ENCODE measurements at places on chromosomes 6 and 20.

DNA sequence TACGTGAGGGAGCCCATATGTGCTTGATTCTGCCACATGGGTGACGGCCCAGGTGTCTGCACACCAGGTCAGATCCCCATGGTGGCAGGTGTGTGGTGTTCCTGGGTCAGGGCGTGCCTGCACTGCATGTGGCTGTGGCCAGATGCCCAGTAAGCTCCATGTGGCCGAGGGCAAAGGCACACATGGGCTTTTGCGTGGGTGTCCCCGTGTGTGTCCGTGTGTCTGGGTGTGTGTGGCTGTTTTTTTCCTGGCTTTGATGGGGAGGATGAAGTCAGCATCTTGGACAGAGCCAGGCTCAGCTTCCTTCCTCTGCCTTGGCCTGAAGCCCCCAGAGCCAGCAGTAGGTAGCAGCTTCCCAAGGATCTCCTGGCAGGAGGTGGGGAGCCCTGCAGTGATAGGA, 1.5 kb upstream of the TNXB start:
- DNase-seq, result no peak

GRCh38 chr6:133358574-133359150, 117.5 kb downstream of the EYA4 start:
- no peak for DNase-seq

- no peak for DNase-seq
These were observed 172.2 kb downstream of the ARID1B start for GRCh38 chr6:156949376-156949775.

DNA sequence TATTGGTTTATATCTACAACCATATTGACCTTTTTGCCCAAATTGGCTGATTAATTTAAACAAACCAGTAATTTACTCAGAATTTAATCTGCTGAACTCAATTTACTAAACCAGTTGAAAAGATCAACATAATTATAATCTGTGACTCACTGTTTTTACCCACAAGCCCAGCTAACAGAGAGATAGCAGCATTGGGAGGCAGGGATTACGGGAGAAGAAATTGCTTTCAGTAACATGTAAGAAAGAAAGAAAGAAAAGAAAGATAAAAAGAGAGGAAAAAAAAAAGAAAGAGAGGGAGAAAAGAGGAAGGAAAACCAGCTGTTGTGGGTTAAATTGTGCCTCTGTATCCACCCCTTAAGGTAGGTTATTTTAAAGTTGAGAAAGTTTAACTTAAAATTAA, 13.3 kb upstream of the RHAG start:
- DNase-seq, result no peak

GRCh38 chr6:13425943-13426931, 61.2 kb downstream of the GFOD1 start:
- DNase-seq, result no peak

- no peak for DNase-seq
These were observed 14.1 kb upstream of the HCK start for GRCh38 chr20:32037929-32038328.

DNA sequence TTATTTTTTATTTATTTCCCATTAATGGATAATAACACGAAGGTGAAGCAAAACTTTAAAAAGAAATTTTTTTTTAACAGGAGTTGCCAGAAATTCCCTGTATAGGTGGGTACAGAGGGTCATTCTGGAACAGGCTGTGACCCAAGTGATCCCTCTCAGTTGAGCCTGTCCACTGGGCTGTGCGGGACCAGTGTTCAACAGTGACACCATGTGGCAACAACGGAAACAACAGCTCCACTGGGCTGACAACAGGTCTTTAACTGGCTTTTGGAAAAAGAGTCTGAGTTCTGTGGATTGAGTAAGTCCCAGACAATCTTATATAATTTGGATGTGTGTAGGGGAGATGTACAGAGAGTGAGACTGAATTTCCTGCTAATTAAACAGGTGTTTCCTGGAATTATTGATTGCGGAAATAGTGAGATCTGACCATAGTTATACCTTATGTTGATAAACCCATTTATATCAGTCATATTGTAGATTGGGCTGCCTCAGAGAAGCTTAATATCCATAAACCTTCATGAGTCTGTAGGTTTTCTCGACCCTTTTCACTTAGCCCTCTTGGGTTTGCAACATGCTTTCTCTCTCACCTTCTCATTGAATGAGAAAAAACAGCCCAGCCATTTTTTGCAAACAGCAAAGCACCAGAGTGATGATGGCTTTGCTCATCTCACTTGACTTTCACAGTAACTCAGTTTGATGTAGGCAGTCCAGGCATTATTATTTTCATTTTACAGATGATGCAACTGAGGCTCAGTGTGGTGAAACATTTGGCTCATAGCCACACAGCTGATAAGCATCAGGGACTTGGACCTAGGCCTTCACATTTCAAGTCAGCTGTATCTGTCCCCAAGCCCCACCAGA, 17.5 kb downstream of the KIAA1755 start:
- DNase-seq, result no peak

DNA sequence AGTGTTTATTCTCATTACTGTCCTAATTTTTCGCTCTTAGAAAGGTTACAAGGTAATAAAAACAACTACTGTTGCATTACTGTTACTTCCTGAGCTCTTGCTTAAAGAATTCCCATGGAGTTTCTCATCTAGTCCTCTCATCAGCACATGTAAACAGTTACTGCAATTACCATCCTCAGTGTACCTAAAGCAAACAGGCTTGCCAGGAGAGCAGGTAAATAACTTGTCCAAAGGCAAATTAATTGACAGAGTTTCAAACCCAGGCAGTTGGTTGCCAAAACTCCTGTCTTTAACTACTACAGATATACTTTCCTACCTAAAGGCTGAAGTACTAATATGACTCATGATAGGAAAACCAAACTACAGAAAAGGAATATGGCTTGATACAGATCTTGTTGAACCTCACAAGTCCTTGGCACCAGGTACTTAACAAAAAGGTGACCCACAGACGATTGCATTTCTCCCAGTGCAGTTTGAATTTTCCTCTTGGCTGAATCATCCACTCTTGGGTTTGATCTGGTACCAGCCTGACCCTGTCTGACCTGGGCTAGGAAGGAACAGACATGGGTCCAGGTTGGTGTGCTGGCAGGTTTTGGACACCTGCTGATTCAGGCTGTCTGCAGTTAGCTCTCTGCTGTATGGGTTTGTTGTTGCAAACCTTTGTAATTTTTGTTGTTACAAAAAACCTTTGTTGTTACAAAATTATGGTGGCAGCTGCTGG, 153.0 kb downstream of the CFAP61 start:
- DNase-seq, result no peak

DNA sequence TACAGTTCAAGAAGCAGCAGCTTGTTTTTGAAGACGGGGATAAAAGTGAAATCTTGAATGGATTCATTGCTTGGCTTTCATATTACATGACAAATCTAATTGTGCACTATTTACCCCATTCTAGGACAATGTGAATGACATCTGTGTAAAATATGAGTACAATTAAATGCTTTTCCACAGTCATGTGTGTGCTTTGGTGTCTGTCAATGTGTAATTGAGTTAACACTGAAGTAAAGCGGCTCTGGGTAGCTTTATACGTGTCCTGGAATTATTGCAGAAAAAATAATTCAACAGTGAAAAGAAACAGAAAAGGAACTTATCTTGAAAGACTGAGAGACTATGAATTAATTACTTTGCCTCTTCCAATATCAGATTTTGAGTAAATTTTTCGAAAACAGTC, 233.5 kb upstream of the HS3ST5 start:
- no peak for DNase-seq
